ENCODE measurements at places on chromosomes 4 and X.

DNA sequence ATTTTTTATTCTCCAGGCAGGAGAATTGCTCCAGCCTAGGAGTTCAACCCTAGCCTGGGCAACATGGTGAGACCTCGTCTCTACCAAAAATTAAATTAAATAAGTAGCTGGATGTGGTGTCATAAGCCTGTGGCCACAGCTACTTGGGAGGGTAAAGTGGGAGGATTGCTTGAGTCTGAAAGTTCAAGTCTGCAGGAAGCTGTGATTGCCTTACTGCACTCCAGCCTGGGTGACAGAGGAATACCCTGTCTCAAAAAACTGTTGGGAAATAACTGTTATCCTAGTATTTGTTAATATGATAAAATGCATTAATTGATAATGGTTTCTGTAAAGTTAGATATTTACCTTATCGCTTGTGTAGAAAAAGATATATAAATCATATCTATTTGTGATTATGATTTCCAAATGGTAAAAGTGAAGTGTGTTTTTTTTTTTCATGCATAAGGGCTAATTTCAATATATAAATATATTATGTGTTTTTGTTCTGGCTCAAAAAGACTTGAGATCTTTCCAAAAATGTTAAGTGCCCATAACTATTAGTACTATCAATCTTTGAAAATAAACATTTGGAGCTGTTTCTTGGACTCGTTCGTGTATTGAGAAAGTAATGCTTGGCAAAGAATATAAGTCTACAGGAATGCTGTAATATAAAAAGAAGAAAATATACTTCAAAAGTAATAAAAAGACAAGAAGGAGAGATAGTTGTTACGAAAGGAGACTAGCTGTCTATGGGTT is 396.6 kb downstream of the ADGRL3 start:
- DNase-seq = no peak

- DNase-seq = no peak
Measured at GRCh38 chrX:135516376-135516775, 4.1 kb upstream of the INTS6L start.

DNA sequence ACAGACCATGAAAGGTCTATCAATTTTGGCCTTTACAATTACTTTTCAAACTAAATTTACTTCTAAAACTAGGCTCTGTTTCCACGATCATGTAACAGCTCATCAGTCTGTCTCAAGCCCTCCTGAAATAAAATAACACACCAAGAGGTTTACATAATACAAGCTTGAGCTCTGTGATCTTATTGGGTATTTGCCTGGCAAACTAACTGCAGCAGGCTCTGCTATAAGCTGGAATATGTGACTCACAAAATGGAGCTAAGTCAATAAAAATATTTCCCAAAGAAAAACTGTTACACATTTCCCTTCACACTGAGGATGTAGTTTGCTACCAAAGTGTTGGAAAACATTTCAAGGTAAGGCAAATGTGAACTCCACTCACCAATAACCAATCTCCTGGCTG is 94.7 kb upstream of the GPM6B start:
- DNase-seq = no peak

- no peak for DNase-seq
Measured at GRCh38 chr4:109682875-109683274, 20.4 kb downstream of the CASP6 start.

DNA sequence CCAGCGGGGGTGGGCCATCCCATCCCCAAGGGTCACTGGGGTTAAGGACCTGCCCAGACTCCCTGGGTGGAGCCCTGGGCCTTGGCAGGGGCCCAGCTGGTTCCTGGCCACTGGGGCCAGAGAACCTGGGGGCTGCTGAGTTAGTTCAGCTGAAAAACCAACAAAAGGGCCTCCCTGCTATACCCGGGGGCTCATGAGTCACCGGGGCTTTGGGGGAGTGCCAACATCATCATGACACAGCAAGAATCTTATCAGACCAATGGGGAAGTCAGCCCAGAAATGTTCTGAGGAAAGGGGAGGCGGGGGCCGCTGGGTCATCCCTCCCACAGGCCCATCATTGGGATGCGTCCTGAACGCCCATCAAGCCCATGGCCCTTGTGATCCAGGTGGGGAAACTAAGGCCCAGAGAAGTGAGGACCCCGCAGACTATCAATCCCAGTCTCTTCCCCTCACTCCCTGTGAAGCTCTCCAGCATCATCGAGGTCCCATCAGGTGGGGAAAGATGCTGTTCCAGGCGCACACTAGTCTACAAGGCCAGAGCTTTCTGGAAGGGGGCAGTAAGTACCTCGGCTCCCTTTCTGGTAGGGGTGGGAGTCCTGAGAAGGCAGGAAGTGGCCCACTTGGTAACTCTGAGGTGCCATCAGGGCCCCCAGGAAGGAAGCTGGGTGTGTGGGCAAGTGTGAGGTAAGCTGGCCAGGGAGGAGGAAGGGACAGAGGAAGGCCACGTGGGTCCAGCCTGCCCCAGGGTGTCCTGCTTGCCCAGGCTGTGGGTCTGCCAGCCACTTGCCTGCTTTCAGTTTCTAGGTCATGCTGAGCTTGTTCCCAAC is 4.5 kb downstream of the G6PD start:
- DNase-seq = no peak

DNA sequence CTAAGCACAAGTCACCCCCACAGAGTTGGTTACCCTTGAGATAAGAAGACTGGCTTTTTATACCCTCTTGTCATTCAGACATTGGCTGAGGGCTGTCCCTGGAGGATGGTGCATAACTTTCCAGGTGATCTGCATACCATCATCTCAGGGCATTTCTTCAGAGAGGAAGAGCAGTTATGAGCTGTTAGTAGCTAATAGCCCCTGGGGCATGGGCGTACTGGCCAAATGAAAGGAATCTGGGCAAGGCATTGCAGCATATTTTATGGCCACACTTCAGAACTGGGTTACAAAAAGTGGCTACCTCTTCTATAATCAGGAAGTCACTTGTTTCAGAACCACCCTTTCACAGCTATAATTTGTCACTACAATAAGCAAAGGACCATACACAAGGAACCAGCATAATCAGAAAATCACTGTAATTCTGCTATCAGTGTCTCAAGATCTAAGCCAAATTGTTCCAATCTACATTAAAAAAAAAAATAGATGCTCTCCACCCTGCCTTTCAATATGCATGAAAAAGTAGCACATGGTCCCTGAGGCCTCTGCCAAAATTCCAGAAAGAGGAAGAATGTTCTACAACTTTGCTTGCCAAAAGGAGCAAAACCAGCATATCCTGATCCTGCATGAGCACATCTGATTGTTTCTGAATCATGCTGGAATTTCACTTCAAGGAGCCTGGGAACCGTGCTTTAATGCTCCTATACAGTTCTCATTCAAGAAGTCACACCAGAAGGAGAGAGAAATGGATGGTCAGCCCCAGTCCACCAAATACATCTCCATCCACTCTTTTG is 92.0 kb downstream of the TMEM144 start:
- DNase-seq = peak; percentile 66

DNA sequence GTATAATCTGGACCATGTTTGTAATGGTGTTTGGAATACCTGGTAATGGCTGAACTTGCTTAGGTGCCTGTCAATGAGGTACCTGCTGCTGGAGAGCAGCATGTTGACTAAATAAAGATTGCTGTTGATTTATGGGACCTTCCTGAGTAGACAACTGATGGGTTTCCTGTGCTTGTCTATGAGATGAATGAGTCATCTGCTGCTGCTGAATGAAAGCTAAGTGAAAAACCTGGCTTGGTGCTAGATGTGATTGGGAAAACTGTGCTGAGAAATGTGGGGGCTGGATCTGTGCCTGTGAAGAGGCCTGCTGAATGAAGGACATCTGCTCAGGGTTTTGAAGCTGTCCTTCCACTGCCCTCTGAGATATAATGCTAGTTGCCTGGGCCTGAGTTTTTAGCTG is 69.6 kb downstream of the WNK3 start:
- DNase-seq = no peak

DNA sequence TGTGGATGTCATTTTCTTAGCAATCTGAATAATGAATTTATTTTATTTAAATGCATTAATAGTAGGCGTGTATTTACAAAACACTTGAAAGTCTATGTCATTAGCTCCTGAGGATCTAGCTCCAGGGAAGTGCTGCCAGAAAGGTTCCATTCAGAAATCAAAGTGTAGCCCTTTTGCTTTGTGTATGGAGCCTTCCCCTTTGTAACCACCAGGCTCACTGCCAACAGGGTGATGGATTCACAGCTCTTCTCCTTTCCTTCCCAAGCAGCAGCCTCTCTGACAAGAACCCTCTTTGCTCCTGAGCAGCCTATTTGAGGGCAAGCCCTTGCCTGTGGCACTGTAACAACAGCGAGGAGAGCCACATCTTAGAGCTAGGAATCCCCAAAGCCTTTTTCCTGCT is 286.0 kb upstream of the RASGEF1B start:
- no peak for DNase-seq

GRCh38 chr4:27764526-27764837 is 903.8 kb downstream of the STIM2 start:
- DNase-seq = no peak

DNA sequence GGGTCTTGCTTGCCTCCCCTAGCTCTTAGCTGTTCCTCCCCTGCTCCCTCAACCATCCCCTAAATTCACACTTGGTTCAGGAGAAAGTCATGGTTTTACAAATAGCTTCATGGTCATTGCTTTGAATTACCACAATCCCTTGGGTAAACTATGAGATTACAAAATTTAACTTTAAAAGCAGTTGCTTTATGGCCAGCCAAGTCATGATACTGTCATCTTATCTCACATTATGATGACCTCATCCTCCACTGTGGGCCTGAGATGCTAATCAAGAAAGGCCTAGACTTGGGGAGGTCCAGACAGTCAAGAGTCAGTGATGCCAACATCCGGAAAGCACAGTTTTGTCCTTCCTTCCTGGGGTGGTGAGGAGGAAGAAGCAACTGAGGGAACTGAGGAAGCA is 10.5 kb upstream of the FGF16 start:
- no peak for DNase-seq

GRCh38 chr4:76373919-76374552 is 46.9 kb downstream of the CCDC158 start:
- no peak for DNase-seq

DNA sequence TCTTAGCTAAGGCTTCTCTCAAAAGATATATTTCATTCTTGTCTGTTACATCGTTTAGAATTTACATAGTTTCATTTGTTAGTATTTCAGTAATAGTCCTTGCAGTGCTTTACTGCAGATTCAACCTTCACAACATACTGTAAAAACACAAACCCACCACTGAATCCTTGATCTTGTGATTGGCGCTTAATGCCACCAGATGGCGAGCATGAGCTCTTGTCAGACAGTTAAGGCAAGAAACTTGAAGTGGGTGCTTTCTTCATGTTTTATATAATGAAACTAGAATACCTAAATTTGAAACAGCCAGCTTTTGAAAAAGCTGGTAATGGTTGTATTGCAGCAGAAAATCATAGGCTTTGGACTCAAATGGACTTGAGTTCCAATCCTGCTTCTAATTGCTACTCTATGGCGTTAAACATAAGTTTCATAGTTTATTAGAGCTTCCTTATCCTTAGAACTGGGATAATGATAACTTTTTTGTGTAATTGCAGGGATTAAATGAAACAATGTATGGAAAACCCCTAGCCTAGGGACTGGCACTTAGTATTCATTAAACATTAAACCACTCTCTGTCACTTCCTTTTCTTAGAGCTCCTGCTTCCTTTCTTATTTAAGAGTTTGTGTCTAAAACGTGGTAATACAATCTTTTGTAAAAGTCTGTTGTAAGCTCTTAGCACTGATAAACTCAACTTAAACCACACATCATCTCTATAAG is 95.1 kb downstream of the USP9X start:
- DNase-seq = no peak

- DNase-seq = no peak
Measured at GRCh38 chr4:23775694-23776093, 114.2 kb downstream of the PPARGC1A start.

- DNase-seq = no peak
Measured at GRCh38 chr4:94758700-94759399, 1.1 kb downstream of the BMPR1B start.

DNA sequence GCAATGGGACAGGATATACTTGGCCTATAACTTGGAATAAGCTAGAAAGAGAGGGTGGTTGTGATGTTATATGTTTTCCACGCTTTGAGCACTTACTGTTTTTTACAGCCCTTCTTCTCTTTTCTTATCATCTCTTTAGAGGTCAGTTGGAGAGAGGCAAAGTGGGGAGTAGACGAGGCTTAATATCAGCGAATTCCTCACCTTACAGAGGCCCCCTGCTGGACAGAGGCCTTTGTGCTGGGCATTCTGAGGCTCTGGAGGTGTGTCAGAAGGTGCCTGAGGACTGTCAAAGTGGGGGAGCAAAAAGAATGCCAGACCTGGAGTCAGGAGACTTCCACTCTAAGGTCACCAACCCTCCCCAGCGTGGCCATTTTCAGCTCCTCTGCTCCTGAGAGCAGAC is 42.5 kb downstream of the MAMLD1 start:
- DNase-seq = no peak

DNA sequence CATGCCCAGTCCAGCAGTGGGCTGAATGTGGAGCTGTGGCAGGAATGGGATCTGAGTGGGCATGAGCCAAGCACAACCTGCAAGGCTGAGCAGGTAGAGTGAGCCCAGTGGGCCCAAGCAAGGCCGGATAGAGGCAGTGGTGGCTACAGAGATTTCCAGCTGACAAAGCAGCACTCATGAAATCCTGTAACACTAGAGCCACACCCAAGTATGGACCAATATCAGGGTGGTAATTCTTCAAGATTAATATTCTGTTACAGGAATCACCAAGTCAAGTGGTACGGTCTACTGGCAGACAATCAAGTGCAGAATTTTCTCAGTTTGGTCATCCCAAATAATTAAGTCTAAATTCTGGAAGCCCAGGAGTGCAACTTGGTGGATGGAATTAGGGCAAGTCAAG is 132.4 kb upstream of the ENPEP start:
- DNase-seq = no peak

- no peak for DNase-seq
Measured at GRCh38 chr4:39085891-39086290, 23.9 kb downstream of the KLHL5 start.

- DNase-seq = no peak
Measured at GRCh38 chrX:104427693-104428092, 138.3 kb upstream of the IL1RAPL2 start.

- DNase-seq = no peak
Measured at GRCh38 chr4:73984736-73985527, 3.1 kb downstream of the PPBP start.

DNA sequence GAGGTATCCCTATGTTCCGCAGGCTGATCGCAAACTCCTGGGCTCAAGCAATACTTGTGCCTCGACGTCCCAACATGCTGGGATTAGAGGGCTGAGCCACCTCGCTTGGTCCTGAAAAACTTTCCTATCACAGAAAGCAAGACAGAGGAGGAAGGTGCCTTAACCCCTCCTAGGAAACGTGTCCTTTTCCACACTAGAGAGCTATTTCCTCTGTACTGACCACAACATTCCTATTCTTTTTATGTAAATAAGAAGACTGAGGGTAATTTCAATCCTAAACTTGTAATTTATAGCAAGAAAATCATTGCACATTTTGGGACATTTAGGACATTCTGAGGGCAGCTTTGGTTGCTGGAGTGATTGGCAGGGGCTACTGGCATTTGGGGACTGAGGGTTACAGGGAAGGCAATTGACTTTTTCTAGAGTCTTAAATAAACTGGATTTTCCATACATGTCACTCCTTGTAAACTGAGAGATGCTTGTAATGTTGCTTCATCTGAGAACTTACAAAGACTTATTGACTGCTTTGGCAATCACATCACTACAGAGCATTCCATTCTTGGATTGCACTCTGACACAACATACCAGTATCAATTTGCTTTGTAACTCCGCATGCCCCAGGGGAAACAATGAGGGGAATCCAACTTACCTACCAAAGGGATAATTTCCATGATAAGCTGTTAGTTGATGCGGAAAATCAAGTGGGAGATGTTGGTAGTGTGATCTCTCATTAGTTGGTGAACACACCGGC is 15.6 kb downstream of the XAGE3 start:
- no peak for DNase-seq

GRCh38 chr4:57146444-57146843 is 36.3 kb upstream of the IGFBP7 start:
- DNase-seq = no peak

Data from RWPE2 (cell line).